Central memory CD8-positive, alpha-beta T cell (primary cell): ENCODE measurements at places on chromosomes 3 and 15.

DNA sequence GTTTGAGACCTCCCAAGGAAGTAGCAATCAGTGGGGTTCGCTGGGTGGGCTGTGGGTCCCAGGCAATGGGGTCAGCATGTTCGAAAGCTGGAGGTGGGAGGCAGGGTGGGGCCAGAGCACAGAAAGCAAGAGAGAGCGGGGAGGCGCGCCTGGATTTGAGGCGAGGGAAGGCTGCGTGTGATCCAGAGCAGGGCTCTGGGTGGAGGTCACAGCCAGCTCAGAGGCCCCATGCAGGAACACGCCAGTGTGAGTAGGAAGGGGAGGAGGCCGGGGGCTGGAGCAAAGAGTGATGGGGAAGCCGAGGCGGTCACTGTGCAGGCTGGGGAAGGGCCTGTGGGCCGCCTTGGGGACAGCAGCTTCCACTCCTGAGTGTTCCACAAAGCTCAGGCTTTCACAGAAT, 8.8 kb downstream of the DNAJB8 start:
- no peak for DNase-seq

GRCh38 chr15:77035999-77036471, 34.9 kb downstream of the TSPAN3 start:
- DNase-seq: no peak

GRCh38 chr15:59654046-59654445, 3.3 kb downstream of the GTF2A2 start:
- no peak for DNase-seq

DNA sequence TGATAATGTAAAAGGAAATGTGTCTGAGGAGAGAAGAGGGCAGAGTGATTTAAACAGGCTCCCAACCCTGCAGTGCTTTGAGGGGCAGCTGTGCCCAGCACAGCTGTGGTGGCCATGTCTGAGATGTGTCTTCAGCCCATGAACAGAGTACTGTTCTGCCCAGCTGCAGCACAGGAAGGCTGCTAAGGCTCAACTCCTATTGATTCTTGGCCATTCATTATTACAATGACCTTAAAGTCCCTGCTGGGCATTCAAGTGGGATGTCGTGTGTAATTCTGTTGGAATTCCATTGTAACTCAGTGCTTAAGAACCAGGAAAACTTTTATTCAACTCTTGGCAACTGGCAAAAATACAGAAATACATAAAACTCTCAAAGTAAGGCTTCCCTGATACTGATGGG, 229.3 kb downstream of the MCTP2 start:
- no peak for DNase-seq

GRCh38 chr15:36843822-36844221, 256.5 kb downstream of the MEIS2 start:
- no peak for DNase-seq

DNA sequence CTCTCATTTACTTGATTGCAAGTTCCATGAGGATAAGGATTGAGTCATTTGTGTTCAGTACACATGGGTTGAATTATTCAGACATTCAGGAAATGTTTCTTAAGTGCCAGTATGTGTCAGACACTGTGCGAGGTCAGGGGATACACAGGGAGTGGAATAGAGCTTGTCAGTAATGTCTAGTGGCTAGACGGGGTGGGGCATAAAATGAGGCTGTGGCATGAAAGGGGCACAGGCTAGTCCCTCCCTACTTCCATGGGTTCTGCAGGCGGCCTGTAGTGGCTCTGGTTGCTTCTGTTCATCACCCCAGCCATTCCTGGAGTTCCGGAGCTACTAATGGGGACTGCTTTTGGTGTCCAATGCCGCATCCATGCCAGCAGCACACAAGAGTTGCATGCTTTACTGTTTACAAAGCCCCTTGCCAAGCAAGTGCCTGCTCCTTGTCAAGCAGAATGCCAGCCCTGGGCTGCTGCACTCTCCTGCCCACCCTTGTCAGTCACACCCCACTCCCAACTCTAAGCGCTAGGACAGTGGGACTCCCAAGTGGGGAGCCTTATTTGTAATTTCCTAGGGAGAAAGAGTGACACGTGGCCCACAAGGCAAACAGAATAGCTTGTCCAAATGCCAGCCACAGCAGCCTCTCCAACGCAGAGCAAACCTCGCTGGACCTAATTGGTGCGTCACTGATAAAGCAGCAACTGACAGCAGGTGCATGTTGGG, 70.8 kb downstream of the RAB11A start:
- DNase-seq: no peak

DNA sequence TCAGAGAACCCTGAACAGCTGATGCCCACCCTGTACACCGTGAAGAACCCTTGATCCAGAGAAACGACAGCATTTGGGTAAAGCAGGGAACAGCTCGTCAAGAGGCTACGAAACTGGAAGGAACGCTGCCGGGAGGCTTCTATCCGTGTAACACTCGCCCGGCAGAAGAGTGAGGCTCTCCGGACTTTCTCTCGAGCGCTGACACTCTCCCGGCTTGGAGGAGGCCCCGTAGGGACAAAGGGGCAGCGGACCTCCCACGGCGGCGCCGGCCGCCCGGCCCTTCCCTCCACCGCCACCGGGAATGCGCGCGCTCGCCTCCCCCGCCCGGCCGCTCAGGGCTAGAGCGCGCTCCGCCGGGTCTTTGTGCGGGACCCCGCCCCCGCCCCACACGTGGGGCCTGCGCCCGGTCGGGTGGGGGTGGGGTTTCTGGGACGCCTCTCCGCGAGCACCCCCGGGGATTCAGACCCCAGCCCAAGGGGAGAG, 1.7 kb downstream of the HYAL2 start:
- DNase-seq: no peak

DNA sequence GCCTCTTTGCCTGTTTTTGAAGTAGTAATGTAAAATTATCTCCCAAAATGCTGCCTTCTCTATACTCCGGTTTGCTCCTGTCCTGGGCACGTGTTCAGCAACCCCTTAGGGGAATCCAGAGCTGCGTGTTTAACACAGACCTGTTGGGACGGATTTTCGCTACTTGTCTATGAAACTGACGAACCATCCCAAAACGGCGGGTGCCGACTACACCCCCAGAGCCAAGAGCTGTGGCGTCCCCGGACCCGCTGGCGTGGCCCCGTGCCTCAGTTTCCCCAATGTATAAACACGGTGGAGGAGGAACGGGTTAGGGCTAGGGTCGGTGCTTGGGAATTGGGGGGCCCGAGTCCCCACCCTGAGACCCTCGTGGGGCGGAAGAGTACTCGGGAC, 473 bp downstream of the FHIT start:
- DNase-seq: no peak

- DNase-seq: no peak
These were observed 107.5 kb upstream of the MRPS22 start for GRCh38 chr3:139236336-139236735.

- no peak for DNase-seq
These were observed 284.1 kb downstream of the ZBBX start for GRCh38 chr3:167095976-167096375.

- DNase-seq: no peak
These were observed 46.7 kb downstream of the IQSEC1 start for GRCh38 chr3:13026534-13026933.

DNA sequence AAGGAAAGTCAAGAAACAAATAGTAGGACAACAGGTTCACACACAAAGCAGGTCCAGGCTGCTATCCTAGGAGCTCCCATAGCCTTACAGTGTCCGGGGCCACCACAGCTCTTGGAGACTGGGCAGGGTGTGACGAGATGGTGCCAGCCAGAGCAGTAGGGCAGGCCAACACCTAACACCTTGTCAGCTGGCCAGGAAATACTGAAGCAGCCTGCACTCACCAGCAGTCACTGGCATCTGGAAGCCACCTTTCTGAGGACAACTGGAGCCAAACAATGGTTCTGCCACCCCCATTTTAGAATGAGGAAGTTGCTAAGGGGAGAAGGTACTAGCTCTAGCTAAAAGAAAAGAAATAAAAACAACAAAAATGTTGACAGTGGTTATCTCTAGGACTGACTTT, 47.2 kb downstream of the CCDC12 start:
- DNase-seq: no peak

DNA sequence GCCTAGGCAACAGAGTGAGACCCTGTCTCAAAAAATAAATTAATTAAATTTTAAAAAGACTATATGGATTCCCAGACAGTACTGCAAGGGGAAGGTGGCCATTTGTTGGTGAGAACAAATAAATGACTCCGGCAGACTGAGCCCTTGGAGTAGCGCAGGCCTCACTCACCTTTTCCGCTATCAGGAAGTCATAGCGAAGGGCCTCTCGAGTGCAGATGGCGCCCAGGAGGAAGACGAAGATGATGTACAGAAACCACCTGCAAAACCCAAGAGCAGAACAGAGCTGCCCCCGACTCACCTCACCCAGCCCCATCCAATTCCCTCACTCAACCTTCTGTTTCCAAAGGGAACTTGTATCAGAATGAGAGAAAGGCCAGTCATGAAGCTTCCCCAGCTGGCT, 62.8 kb upstream of the HEG1 start:
- no peak for DNase-seq

DNA sequence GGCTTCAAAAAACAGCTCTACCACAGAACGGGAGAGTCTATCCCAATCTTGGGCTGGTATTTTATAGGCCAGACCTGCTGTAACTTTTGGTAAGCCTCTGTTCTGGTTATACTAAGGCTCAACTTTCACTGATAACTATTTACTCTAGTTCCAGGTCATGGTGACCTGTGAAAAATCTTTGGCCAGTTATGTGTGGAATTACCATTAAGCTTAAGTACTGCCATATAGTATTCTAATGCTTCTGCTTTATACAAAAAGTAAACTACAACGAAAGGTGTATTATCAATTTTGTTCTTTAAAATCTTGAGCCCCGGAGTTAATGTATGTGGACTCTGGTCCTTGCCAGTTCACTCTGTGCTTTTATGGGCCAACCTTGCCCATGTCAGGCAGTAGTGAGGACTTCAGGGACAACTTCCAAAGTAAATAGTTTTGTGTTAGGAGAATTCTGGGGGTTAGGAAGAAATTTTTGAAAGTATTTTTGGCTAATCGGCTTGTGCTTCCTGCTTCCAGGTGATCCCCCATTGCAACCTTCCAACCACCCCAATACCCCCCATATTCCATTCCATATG, 6.4 kb downstream of the SIAH2 start:
- DNase-seq: no peak

DNA sequence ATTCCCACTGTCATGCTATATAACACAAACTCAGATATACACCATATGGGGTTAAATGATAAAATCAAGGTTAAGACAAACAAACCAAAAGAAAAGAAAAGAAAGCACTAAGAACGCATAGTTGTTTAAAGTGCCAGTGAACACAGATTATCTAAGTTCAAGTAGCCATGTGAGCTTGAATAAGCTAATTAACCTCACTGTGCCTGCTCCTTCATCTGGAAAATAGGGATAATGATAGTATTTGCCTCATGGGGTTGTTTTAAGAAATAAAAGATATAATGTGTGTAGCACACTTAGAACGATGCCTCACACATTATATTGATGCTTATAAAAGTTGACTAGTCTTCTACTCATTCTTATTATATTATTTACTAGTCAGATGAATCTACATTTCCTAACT, 72.6 kb upstream of the IL12A start:
- DNase-seq: no peak

DNA sequence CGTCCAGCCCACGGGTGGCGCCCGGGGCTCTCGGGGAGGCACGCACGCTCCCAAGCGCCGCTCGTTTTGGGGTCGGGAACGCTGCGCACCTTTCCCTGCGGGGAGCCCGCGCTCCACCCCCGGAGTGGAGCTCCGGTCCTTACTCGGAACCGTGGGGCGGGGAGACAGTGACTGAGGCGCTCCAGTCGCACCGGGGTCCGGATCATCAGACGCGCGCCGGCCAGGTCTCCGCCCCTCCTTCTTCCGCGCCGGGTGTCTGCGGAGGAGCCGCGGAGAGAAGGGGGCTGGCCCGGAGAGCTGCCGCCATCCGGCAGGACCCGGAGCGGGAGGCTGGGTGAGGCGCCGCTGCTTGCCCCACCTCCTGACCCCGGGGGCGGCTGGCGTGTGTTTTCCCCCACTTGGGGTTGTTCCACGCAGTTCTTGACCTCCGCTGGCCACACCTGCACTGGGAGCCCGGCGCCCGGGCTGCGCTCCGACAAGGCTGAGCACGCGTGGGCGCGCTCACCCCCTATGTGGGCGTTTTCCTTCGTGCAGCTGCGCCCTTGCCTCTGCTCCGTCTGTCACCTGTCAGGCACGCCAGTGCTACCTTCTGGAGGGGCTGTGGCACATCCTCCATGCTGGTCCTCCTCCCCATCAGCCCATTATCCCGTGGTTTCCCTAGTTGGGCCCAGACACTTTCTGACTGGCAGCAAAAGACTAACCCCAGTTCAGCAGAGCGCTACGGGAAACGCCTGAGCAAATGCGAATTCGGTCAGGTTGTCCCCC, at the start of gene MCF2L2:
Gene MCF2L2 (minus strand): TSS at position 173 of the 765 bp plus-strand sequence. CDS start 642 bp downstream, outside the sequence.
- peak; percentile 67 for DNase-seq

- no peak for DNase-seq
These were observed 108.7 kb upstream of the EIF1B start for GRCh38 chr3:40200692-40201316.

DNA sequence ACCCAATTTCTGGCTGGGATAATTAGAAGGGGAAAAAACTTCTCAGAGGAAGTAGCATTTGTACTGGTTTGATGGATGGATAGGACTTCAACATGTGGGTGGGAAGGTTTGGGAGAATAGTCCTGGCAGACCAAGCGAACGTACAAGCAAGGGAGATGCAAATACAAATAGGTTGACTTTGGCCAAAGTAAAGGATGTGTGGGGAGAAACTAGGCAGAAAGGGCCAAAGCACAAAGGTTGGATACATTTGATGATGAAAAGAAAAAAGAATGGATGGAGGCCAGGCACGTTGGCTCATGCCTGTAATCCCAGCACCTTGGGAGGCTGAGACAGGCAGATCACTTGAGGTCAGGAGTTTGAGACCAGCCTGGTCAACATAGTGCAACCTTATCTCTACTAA, 63.4 kb downstream of the ERC2 start:
- DNase-seq: no peak
